ENCODE measurements at places on chromosomes 16 and 17.

DNA sequence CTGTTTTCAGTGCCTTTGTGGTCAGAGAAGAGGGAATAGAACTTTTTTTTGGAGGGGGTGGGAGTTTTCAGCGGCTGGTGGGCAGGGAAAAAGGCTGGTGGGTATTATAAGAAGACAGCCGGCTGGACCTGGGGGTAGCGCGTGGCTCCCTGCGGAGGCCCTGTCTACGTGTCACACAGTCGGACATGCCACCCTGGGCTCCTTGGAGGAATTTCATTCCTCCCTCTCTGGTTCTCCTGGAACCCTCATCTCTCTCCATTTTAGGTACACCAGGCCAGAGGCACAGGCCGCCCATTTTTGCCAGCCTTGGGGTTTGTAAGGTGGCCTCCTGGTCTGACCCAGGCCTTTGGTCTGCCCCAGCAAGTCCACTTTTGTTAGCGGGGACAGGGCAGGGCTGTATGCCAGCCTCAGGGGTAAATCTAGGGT lies 908 bp downstream of the FKBP10 start:
- DNase-seq = no peak

GRCh38 chr17:78883533-78884131 lies 19.4 kb downstream of the CEP295NL start:
- DNase-seq = peak; percentile 97

GRCh38 chr17:17907469-17907868 lies 64.7 kb downstream of the TOM1L2 start:
- no peak for DNase-seq

GRCh38 chr16:16063683-16064082 lies 114.3 kb downstream of the ABCC1 start:
- DNase-seq = no peak

DNA sequence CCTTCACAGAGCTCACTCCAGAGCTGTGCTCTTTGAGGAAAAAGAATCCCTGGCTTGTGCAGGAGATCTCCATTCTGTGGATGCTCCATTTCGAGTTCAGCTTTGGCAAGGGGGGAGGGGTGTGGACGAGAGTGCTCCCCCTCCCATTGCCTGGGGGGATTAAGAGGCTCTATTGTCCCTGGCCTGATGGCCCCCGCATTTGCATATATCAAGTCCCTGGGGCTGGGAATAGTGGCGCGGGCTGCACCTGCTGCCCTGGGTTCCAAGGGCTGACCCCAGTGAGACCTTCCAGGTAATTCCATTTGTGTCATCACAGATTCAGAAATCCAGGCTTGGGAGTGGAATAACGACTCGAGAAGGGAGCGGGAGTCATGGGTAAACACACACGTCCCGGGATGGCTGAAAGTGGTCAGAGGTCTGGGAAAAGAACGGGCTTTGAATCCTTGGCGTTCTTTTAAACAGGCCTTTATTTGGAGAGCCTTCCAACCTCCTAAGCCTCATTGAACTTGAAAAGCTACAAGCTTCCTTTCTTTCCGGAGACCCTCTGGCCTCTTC lies 479.3 kb downstream of the HS3ST3B1 start:
- no peak for DNase-seq

- peak; percentile 26 for DNase-seq
These were observed 15.8 kb downstream of the TMC6 start for GRCh38 chr17:78112518-78113471.

DNA sequence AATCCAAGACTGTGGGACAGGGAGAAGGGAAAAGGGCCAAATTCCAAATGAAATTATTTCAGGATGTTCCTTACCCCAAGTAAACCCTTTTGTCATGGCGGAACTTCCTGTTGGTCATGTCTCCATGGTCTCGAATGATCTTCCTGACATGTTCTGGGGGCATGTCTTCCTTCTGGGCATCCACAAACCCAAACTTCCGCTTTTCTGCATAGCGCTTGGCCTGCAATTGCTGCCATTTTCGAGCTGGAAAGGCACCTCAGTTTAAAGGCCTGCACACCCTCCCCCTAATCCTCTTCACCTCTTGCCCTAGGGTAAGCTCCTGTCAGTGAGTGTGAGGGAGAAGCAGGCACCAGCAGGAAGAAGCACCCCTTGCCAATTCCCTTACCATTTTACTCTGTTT lies 1.2 kb downstream of the PRPF8 start:
- DNase-seq = no peak

- DNase-seq = peak; percentile 80
These were observed 109.0 kb upstream of the FAM20A start for GRCh38 chr17:68710035-68710780.

All from fibroblast of skin of abdomen (primary cell).